ENCODE measurements at places on chromosomes 7 and 10.

DNA sequence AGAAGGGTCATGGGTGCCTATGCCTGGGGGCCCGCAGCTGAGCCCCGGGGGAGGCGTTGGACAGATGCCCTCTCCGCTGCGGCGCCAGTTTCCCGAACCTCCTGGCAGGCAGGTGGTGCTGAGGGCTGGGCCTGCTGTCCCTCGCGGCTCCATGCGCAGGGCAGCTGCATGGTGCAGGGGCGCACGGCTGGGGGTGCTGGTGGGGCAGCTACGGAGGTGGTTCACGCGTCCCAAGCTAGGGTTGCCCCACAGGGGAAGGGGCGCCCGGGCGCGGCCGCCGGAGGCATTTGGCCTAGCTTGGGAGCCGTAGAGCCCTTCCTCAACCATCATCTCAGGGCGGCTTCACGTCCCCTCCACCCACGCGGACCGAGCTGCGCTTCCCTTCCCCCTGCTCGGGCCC is 146.0 kb downstream of the CCDC201 start:
- DNase-seq = no peak

GRCh38 chr7:39746103-39746819 is 122.9 kb downstream of the RALA start:
- peak; percentile 83 for DNase-seq

DNA sequence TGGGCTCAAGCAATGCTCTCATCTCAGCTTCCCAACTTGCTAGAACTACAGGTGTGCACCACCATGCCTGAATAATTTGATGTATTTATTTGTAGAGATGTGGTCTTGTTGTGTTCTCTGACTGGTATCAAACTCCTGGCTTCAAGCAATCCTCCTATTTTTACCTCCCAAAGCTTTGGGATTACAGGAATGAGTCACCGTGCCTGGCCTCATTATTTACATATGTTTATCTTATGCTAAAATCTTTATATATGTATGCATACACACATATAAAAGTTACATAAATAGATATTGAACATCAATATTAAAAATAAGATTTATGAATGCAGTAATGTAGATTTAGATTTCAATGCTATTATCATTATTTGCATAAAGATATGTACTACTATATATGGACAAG is 1634.5 kb upstream of the LRRTM3 start:
- no peak for DNase-seq

DNA sequence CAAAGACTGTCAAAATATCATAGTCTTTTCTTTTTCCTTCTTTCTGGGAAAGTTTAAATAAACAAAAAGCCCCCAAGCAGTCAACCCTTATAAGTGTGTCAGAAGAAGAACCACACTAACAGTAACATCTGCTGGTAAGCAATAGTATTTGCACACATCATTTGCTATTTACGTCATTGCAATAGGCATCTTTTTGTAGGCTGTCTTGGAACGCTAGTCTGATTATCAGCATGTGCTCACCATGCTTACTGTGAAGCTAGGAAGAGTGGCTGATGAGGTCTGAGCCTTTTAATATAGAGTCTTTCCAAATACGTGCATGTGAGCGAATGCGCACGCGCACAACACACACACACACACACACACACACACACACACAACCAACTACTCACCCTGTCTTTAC is 599.0 kb upstream of the TPK1 start:
- no peak for DNase-seq

GRCh38 chr10:79223091-79224048 is 123.9 kb upstream of the PPIF start:
- DNase-seq = no peak

DNA sequence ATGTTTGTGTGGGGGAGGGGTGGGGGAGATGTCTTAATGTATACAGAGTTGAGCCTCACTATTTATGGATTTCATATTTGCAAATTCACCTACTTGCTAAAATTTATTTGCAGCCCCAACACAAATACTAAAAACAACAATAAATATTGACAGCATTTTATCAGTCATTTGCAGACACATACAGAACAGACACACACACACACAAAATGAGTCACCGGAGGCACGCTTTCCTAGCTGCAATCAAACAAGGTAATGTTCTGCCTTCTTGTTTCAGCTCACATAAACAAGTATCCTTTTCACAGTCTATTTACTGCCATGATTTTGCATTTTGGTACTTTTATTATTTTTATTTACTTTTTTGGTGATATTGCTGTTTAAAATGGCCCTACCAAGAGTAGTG is 88.5 kb downstream of the IPMK start:
- no peak for DNase-seq

GRCh38 chr7:91235211-91235832 is 28.9 kb upstream of the FZD1 start:
- no peak for DNase-seq

DNA sequence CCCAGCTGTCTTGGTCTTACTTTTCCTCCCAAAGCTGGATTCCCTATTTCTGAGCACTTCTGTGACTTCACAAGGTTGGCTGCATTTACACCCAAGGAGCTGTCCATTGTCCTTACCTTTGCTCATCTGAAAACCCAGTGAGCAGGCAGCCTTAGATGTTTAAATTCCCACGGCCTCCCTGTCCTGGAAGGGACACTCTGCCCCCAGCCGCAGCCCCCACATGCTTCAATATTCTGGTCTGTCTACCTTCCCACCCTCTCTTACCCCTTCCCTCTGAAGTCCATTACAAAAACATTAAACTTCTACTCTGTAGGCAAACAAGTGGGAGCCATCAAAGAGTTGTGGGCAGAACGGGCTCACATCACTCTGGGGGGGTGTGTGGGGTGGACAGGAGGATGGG is 73.8 kb upstream of the EFCAB10 start:
- peak; percentile 50 for DNase-seq

DNA sequence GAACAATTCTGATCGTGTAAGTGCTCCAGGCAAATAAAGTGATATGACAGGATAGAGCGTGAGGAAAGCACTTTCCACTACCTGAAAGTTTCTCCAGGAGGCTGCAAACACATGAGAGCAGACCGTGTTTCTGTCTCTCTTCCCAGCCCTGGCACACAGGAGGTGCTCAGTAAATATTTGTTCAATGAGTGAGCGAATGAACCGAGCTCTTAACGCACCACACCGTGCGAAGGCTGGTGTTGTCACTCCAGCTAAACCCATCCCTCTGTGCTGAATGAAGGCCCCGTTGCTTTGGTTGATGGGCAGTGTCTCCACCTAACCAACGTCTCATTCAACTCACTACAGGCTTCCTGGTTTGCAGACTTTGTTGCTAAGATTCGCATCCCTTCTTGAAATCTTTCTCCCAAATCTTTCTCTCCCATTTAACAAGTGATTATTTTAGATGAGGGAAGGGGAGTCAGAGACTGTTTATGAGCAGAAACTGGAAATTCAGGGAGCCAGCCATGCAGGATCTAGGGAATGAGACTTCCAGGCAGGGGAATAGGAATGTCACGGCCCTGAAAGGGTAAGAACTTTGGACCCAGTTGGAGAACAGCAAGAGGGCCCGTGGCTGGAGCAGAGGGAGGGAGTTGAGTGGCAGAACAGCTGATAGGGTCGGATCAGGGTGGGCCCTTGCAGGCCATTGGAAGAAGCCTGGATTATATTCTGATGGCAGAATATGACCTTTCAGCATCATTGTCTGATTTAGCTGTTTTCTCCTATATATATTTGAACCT is 282.6 kb downstream of the CAMK1D start:
- no peak for DNase-seq

- no peak for DNase-seq
These were observed 38.6 kb downstream of the IL6 start for GRCh38 chr7:22765609-22766008.

- DNase-seq = no peak
These were observed 43.9 kb upstream of the SRGN start for GRCh38 chr10:69043931-69044531.

- peak; percentile 84 for DNase-seq
These were observed 651.5 kb downstream of the TNS3 start for GRCh38 chr7:46930366-46930765.

Data from ACHN (cell line).